A549 (cell line): ENCODE measurements at places on chromosomes 12 and 14.

DNA sequence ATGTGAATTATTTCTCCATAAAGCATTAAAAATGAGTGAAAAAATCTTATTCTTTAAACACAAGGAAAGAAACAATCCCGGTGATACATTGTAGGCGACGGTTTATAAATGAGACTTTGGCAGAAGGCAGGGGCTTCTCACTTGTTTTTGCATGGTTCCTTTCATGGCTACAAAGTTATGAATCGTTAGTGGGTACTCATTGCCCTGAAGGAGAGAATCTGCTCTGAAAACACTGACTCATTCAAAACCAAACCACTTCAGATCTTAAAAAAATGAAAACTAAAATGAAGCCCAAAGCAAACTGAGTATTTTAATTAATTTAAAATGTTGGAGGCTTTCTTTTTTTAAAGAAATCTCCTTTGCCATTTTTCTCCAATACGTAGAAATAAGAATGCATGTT is 41.4 kb upstream of the AMIGO2 start:
- no peak for DNase-seq

DNA sequence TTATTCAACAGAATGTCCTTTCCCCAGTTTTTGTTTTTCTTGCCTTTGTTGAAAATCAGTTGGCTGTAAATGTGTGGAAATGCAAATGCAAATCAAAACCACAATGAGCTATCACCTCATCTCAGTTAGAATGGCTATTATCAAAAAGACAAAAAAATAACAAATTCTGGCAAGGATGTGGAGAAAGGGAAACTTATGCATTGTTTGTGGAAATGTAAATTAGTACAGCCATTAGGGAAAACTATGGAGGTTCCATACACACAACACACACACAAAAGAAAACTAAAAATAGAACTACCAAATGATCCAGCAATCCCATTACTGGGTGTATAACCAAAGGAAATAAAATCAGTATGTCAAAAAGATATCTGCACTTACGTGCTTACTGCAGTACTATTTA is 518.8 kb upstream of the ATXN7L3B start:
- DNase-seq, result no peak

GRCh38 chr12:49121047-49121696 is 10.0 kb downstream of the TUBA1B start:
- DNase-seq, result peak; percentile 91

- no peak for DNase-seq
Observed at GRCh38 chr12:110744151-110744571, 1.5 kb upstream of the PPP1CC start.

DNA sequence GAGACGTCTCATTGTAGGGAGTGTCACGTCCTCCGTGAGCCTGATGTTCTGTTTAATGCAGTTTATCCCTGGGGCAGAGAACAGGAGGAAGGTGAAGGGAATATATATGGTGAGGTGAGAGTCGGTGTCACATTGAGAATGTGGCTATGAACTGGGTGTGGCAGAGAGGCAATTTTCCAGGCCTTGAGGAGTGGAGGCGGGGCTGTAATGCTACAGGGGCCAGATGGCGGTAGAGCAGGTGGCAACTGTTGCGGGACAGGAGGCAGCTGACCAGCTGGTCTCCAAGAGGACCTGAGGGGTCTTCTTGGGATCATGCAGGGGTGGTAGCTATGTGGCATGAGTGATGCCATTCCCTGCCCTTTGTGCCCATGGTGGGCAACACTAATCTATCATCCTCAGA is 59.6 kb downstream of the CACNA1C start:
- no peak for DNase-seq

- peak; percentile 60 for DNase-seq
Observed at GRCh38 chr14:76955575-76956315, 72.8 kb downstream of the IRF2BPL start.

DNA sequence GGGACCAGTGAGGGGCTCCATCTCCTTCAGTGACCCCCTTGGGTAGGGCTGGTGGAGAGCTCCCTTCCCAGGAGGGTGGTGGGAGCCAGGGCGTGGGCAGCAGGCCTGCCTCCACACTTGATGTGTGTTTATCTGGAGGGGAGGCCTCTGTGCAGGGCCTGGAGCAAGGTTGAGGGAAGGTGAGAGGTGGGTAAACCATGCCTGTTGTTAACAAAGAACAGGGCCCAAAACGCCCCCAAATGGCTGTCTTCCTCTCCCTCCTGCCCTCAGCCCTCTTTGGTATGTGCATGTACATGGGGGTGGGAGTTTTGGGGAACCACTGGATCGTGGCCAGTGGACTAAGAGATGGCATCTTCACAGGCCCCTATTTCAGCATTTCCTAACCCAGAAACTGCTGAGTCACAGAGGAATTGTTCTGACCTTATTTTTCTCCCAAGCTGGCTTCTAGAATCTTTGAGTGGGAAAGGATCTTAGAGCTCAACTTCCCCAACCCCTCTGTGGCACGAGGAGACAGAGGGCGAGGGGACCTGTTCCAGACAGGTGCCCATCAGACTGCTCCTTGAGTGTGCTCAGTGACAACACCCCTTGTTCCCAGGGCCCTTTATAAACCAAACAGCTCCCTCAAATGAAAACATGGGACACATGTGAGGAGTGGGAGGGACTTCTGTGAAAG is 3.6 kb downstream of the SLC48A1 start:
- DNase-seq, result no peak

- no peak for DNase-seq
Observed at GRCh38 chr14:101019990-101020710, 116.6 kb upstream of the RTL1 start.

GRCh38 chr12:38911611-38912010 is 6.2 kb upstream of the CPNE8 start:
- DNase-seq, result no peak

GRCh38 chr12:19846574-19846973 is 407.3 kb downstream of the AEBP2 start:
- peak; percentile 13 for DNase-seq

DNA sequence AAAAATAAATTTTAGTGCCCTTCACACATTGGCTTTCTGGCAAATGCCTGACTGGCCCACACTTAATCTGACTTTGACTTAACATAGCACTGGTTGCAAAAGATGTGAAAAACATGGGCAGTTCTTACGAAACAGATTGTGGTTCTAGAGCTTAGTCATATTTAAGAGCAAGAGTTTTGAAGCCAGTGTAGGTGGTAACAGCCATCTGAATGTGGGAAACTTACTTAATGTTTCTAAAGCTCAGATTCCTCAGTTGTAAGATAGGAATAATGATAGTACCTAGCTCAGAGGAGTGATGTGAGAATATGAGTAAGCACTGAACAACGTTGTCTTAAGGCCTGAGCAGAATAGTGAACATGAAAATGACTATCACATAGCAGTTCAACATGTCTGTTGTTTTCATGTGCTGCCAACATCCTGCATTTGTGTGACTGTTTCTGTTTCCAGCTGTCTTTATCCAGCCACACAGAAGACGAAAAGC is 262.7 kb downstream of the SYT1 start:
- peak; percentile 50 for DNase-seq

DNA sequence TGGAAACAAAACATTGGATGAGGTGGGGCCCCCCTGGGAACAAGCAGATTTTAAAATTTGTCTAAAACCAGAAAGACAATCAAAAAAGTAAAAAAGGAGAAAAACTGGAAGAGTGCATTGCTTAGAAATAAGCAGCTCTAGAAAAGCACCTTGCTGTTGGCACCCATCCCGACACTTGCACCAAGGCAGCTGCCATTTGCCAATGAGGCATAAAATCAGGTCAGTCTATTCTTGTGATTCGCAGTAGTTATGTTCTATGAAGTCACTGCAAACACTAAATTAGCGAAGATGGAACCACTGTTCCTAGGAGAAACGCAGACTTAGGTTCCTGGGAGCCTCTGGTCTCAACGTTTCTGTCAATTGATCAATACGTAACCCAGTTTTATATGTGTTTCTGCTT is 16.2 kb downstream of the VPS33A start:
- no peak for DNase-seq

- DNase-seq, result no peak
Observed at GRCh38 chr14:45140661-45141187, 5.0 kb downstream of the FANCM start.

DNA sequence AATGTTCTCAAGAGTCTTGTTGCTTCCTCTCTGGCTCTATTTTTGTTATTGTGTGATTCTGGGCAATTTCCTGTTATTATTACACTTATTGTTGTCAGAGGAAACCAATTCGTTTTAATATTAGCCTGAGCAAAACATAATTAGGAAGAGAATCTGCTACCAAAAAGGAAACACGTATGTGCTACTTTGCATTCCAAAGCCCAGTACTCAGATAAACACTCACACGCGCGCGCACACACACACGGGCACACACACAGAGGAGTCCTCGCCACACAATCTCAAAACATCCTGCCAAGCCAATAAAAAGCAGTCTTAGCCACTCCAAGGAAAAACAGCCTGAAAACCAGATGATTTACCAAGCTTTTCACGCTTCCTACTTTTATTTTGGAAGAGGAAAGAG is 400.7 kb downstream of the NUAK1 start:
- DNase-seq, result no peak

DNA sequence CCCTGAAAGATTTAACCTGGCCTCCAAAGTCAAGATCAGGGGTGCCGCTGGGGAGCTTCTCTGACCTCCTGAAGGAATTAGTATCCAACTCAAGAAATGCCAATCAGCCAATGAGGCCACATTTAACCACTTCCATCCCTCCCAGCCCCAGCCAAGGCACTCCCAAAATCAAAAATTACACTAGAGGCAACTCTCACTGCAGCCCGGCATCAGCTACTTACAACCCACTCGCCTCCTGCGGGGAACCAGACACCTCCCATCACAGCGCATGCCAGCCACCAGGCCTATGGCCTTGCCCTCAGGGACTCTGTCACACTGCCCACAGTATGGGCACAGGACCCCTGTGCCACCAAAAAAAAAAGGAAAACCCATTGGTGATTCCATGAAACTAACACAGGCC is 62.3 kb upstream of the DDX11 start:
- DNase-seq, result no peak

GRCh38 chr12:116837097-116837496 is 44.1 kb downstream of the HRK start:
- no peak for DNase-seq

DNA sequence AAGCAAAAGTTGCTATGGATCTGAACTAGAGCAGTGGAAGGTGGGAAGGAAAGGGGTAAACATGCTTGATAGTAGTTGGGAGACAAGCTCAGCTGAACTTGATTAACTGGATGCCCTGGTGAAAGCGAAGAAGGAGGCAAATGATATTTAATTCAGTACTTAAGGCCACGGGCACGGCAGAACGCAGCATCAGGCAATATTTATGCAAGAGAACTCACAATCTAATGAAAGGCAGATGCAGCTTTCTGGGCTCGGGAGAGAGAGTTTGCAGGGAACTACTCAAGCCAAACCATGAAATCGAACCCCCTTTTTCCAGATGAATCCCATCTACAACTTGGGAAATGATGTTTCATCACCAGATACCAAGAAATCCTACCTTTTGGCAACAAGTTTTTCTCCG is 3.5 kb upstream of the CNIH1 start:
- no peak for DNase-seq
